SJSA1 (cell line): ENCODE measurements at places on chromosomes 6 and 20. TPM values are rescaled to one million over a fixed set of nuclear protein-coding genes. Genes with fewer than 3 reads are reported as not detected.

DNA sequence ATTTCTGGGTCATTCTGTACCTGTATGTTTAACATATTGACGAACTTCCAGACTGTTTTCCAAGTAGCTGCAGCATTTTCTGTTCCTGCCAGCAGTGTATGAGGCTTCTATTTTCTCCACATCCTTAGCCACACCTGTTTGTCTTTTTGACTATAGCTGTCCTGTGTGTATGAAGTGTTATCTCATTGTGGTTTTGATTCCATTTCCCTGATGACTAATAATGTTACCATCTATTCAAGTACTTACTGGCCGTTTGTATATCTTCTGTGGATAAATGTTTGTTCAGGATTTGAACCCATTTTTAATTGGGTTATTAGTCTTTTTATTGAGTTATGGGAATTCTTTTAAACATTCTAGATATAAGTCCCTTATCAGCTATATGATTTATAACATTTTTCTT, 95.2 kb downstream of the JAG1 start:
- no peak for DNase-seq

DNA sequence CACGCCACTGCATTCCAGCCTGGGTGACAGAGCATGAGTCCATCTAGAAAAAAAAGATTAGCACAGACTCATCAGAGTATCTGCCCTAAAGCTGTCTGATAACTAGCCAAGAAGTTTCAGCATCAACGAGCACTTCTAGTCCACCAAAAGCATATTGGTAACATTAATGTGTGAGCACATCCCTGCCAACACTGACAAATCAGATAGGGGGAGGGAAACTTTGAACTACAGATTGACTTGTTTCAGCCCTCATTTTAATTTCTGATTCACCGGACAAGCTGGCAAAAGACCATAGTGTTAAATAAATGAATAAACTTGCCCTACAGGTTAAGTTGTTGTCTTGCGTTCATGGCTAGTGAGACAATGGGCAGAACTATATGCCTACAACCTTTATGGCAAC, 7.7 kb upstream of the SEC63 start:
- no peak for DNase-seq

- no peak for DNase-seq
These were observed 11.1 kb downstream of the SAMD3 start for GRCh38 chr6:130211691-130212090.

DNA sequence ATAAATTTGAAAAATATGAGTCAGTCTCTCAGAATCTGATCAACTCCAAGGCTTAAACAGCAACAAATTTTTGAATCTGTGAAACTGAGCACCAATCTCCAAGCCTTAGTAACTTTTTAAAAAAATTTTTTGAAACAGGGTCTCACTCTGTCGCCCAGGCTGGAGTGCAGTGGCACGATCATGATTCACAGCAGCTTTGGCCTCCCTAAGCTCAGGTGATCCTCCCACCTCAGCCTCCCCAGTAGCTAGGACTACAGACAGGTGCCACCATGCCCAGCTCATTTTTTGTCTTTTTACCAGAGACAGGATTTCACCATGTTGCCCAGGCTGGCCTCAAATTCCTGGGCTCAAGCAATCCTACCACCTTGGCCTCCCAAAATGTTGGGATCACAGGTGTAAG, 207.9 kb upstream of the TCF21 start:
- DNase-seq: no peak

DNA sequence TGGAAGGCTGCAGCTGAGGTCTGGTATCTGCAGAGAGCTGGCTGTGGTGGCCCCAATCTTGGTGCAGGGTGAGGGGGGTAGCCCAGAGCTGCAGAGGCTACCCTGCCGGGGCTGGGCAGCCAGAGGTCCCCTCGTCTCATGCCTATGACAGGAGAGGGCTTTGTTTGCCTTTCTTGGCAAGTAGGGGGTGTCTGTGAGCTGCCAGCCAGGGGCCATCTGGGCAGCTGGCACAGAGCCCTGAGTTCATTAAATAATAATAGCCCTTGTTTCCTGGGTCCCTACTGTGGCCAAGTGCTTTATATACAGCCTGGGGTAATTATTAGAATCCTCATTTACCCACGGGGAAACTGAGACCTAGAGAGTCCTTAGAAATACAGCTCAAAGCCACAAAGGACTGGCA, 66.6 kb downstream of the EZR start:
- no peak for DNase-seq

DNA sequence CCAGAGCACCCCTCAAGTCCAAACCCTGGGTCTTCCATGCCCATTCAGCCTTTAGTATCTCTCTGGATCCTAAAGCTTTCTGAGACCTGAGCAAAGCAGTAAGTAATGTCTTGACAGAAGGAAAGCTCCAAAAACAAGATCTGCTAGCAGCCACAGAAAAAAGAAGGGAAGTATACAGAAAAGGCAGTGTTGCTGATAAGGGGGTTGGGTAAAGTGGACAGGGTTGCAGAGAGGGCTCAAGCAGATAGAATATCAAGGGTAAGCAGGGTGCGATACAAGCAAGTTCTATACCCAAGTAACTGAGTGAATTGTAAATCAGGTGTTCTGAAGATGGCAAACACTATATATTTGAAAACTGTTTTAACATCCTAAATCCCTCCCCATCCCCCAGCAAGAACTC, 113.4 kb upstream of the CARMIL1 start:
- DNase-seq: no peak

DNA sequence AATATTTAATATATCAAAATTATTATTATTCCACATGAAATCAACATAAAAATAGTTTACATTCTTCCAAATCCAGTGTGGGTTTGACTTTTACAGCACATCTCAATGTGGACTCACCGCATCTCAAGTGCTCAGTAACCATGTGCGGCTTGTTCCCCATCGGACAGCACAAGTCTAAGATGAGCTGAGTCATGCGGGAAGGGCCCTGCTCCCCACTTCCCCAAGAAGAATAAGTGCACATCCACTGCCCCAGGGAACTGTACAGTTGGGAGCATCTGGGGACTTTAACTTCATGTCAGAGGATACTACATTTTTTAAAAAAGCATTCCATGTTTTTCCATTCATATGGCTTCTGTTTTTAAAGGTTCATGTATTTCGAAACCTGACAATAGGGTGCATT, 325.6 kb downstream of the BTBD3 start:
- no peak for DNase-seq

GRCh38 chr20:15645816-15646215, 927.4 kb downstream of the KIF16B start:
- DNase-seq: no peak

DNA sequence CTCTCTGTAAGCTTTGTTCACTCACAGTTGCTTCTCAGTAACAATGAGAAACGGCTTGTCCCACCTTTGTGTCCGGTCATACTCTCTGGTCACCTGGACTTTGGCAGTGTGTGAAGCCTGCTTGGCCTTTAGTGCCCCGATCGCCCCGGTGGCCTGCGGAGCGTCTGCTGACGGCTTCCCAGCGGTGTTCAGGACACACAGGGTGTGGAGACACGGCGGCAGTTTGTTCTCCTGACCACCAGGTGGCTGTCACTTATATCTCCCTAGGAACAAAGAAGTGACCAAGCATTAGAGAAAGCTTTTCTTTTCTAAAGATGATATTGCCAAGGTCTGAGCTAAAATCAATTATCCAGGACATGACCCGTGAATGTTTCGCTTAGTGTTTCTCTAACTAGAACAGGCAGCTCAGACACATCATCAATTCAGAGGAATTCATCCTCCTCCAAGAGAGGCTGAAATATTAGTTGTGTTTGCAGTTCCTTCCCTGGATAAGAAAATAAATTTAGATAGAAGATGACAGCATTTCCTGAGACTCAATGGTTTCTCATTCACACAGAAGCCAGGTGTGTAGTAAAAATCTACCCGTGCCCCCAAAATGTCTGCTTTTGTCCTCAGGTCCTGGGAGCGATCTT, 167.4 kb upstream of the THBS2 start:
- DNase-seq: peak; percentile 64

DNA sequence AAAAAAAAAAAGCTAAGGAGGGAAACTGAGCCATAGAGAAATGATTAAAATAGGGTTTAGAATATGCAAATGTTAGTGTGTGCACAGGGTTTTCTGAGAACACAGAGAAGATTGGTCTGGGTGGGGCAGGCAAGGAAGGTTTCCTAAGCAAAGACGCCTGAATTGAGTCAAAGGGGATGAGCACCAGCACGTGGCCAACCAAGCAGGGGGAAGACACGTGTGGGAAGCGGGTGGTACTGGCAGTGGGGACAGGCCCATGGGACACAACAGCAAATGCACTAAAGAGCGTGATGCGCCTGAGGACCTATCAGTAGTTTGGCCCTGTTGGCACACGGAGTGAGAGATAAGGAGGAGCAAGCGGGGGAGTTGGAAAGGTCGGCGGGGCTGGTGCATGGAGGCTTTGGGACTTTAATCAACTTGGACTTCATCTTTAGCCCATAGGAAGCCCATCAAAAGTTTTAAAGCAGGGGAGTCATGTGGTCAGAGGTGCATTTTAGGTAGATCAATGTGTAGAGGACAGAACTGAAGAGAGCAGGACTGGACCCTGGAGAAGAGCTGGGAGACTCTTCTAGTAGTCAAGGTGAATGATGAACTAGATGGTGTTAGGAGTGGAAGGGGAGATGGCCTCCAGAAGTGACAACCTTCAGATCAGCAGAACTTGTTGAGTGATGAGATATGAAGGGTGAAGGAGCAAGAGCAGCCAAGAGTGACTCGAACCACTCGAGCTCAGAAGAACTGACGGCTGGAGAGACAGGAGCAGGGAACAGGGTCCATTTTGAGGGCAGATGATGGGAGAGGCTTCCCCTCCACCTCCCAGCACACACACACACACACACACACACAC, 40.2 kb upstream of the MAP3K4 start:
- no peak for DNase-seq

DNA sequence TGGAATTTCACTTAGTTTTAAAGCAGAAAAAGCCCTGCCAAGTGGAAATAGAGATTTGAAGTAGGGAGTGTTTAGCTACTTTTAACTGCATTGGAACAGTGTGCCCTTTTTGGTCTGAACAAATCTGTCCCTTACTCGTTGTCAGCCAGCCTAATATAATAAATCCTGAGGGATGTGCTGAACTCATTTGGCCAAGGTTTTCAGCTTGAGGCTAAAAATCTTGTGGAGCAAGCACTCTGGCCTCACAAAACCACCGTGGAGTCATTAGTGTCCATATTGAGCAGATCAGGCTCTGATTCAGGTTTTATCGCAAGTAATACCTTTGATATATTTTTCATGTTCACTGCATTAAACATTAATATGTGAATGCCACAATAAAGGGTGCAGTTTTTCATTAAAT, 383.5 kb downstream of the FRK start:
- DNase-seq: no peak

GRCh38 chr6:133460101-133460500, 218.9 kb downstream of the EYA4 start:
- no peak for DNase-seq

- peak; percentile 94 for DNase-seq
These were observed 13.8 kb upstream of the TLDC2 start for GRCh38 chr20:36861875-36862801.

- DNase-seq: no peak
These were observed 41.4 kb downstream of the HBS1L start for GRCh38 chr6:135013211-135013610.

DNA sequence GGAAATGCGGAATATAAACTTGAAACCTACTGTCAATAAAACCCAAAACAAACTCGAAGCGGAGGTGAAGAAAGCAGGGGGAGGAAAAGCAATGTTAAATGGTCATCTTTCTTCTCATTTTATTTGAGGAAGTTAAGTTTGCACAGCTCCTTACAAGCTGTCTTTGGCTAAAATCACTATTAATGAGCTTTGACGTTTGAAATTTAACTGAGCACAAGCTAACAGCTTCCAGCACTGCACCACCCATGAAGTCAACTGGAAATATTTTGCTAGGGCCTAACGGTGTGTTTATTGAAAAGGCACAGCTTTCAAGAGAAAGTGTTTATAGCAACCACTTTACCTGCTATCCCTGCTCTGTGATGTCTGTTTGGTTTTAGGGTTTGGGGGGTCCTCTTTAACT, 103.8 kb downstream of the PKHD1 start:
- no peak for DNase-seq

- DNase-seq: no peak
These were observed 8.1 kb upstream of the LAMA2 start for GRCh38 chr6:128874863-128875262.

DNA sequence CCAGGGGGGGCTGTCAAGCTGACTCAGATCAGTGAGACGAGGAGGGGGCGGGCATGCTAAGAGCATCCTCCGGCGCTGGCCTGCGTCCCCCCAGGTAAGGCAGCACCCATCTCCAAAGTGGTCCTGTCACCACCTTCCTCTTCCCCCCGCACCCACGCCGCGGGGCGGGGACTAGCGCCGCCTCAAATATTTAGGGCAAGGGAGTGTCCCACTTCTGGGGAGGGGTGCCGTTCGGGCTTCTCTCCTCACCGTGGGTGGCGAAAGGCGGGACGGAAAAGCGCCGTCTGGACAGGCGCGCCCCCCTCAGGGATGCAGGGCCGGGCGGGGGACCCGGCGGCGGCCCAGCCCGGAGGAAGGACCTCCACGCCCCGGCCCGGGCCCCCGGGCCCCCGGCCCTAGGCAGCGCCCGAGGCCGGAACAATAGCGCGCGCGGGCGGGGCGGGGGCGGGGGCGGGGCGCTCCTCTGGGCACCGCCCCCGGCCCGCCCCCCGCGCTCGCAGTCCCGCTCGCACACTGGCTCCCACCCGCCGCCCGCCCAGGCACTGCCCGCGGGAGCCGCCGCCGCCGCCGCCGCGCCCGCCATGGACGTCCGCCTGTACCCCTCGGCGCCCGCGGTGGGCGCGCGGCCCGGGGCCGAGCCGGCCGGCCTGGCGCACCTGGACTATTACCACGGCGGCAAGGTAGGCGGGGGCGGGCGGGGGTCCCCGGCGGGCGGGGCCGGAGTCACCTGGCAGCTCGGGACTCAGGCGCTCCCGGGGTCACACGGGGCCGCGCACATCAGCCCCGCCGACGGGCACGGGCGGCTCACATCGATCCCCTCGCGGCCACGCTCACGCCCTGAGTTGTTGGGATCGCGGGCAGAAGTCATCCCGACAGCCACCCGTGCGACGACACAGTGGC, at the start of gene TOX2:
Gene TOX2 (plus strand): TSS at position 542 of the 900 bp plus-strand sequence. CDS start 40 bp downstream, at position 582.
- DNase-seq: peak; percentile 75

- DNase-seq: no peak
These were observed 46.9 kb upstream of the LOC128125822 start for GRCh38 chr6:63525186-63525878.

DNA sequence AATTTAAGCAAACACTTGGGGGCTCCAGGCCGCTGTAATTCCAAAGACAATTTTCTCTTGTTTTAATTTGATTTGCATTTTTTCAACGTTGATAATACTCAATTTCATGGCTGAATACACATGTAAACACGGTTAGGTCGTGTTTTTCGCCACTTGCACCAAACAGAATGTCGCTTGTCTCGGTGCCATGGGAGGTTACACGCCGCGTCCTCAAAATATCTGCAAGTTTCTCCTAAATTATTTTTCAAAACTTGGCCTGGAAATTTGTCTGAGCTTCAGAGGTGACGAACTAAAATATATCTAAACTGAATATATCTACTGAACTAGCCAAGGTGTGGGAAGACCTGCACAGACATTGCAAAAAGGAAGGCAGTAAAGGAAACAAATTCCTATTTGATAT, 15.0 kb downstream of the FOXA2 start:
- no peak for DNase-seq

BEND6 gene
- total RNA-seq: 7.0 and 11.9 TPM in 2 replicates

HLA-DRB5 gene
- not detected in 2 replicates for total RNA-seq

LY6G5B gene
- 0.19 and 1.6 TPM in 2 replicates for total RNA-seq

PHF20 gene
- 16.7 and 24.1 TPM in 2 replicates for total RNA-seq

FBXO5 gene
- 68.7 and 87.5 TPM in 2 replicates for total RNA-seq

CALHM4 gene
- not detected in 2 replicates for total RNA-seq

C6orf15 gene
- total RNA-seq: not detected in 2 replicates

FAM162B gene
- not detected in 2 replicates for total RNA-seq

TMEM217 gene
- 0.31 and 0.74 TPM in 2 replicates for total RNA-seq
